Astrocyte of the hippocampus (primary cell): ENCODE measurements at places on chromosomes 2 and 18.
A peak's percentile ranks its signal among the peaks of the same experiment; 100 is the strongest.

DNA sequence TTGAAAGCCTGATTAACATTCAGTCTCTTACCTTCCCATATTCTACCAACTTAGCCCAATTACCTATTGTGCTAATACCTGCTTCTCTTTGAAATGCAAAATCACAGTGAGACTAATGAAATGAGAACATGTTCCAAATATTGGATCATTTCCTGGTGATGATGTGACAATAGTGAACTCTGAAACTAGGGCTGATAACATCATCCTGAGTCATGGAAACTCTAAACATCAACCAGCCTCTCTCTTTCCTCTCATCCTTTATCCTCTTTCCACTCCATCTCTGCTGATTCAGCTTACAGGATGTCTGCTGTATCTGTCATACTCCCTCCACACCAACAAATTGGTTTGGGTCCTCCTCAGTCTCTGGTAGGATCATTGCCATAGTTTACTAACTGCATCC lies 98.8 kb upstream of the NCKAP5 start:
- DNase-seq: no peak

GRCh38 chr2:180573951-180574350 lies 406.5 kb upstream of the UBE2E3 start:
- DNase-seq: peak; percentile 59

- DNase-seq: no peak
These were observed 41.7 kb upstream of the ELOA2 start for GRCh38 chr18:47077111-47077510.

DNA sequence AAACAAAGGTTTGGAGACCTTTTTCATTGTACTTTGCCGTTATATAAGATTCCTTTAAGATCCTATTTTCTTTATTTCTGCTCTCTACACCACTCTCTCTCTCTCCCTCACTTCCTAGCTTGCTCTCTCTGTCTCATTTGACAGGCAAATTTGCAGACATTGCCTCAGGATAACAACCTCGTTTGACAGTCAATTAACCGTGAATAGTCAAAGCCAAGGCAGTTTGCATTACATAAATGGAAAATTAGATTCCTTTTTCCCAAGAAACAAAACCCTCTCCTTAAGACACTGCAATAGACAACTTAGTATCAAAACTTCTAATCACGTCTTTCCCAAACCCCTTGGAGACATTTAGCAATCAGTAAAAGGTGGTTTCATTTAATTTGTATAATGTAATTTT lies 7.4 kb downstream of the SKOR2 start:
- DNase-seq: no peak

DNA sequence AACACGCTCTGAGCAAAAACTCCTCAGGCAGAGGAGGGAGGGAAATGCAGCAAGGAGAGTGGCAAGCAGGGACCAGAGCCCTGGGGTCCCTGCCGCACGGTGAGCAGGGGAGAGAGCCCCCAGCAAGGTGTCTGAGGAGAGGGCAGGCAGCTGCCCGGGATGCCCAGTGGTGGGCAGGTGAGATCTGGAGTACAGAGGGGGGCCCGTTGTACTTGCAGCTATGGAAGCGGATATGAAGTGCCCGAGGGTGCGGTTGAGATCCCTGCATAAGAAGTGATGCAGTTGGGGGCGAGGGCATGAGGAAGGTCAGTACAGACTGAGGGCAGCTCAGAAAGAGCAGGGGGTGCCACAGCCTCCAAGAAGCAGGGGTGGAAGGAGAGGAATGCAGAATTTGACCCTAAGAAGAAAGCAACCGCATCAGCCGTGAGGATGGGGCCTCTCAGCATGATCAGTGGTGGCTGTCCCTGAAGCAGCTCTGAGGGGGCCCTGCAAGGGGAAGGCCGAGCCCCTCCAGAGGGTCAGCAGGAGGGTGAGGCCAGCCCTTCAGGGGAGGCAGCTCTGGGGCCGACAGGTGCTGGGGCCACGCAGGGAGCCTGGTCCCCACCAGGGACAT lies 29.4 kb downstream of the MTERF4 start:
- DNase-seq: no peak

GRCh38 chr2:15059870-15060512 lies 427.5 kb downstream of the LRATD1 start:
- DNase-seq: peak; percentile 23

DNA sequence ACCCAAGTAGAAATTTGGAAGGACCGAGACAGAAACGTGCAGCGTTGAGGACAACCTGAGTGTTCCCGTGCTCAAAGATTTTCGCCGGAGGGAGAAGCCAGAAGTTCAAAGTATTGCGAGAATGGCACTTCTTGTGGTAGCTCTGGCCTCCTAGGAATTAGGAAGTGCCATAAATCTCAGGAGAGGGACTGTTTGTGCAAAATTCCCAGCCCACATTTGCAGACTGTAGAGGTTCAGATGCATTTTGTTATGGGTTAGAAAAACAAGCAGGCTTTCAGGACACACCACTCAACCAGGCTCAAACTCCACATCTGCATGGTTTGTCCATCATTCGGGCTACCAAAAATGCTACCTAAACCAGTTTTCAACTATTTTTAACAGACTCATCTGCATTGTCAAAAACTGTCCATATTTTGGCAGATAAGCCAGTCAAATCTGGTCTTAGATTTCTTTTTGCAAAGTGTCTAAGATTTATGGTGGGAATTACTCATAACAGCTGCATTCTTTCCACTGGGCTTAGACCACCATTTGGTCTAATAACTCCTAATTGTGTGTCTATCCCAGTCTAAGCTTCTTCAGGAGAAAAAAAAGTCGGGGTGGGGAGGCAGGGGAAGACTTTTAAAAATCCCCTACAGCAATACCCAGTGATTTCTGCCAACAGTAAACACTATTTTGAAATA lies 422.9 kb downstream of the ARHGAP15 start:
- peak; percentile 24 for DNase-seq

GRCh38 chr2:182181381-182181780 lies 195.7 kb downstream of the PPP1R1C start:
- no peak for DNase-seq

DNA sequence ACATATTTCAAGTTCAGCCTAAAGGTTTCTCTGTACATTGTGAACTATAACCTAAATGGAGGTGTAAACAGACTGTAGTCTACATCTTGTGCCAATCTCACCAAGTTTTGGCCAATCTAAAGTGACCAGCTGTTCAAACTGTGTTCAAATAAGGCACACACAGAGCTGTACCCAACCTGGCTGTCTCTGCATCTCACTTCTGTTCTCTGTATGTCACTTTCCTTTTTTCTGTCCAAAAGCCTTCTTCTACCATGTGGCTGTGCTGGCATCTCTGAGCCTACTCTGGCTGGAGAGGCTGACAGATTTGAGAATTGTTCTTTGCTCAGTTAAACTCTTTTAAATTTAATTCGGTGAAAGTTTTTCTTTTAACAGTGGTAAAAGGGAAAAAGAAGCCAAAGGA lies 817.9 kb downstream of the SOCS6 start:
- DNase-seq: no peak

DNA sequence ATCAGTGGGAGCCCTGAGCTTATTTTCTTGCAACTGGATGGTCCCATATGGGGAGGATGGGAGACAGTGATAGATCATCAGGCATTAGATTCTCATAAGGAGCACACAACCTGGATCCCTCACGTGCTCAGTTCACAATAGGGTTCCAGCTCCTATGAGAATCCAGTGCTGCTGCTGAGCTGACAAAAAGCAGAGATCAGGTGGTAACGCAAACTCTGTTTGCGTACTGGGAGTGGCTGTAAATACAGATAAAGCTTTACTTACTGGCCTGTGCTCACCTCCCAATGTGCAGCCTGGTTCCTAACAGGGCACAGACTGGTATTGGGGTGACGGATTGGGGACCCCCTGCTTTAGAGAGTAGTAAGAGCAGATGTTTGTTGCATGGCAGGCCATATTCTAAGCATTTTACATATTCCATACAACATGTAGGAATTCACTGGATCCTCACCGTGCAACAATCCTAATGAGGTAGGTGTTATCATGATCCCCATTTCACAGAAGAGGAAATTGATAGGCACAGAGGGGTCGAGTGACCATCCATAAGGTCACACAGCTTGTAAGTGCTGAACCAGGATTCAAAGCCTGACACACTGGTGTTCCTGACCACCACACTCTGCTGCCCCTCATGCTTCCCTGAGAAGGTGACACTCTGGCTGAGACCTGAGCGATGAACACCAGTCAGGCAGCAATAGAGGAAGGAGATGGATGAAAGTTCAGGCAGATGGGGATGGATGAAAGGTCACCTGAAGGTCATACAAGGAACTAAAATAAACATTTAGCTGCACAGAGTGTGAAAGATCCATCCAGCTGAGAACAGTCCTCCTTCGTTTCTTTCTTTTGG lies 15.7 kb upstream of the MAT2A start:
- no peak for DNase-seq

DNA sequence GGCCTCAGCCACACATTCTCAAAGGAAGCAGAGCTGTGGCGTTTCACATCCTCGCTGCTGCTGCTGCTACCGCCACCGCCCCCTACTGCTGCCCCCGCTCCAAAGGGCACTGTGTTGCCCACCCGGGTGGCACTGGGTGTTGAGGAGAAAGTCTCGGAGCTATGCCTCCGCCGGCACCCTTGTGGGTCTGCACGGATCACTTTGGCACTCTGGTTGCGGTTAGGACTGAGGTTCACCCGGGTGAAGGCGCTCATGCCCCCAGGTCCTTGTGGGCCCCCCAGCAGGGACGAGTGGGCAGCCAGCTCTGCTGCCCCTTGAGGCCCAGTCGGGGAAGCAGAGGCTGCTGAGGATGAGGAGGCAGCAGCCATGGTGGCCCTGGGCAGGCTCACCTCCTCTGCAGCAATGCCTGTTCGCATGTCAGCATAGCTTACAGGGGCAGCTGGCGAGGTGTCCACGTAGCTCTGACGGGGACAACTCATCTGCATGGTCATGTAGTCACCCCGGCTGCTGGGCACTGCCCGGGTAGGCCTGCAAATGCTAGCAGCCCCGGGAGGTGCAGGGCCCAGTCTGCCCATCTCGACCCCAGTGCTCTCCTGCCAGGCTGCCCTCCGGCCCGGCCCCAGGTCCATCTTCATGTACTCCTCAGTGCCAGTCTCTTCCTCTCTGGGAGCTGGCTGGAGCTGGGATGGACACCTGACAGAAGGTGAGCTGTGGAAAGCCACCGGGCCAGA lies 4.2 kb downstream of the IRS1 start:
- DNase-seq: peak; percentile 47

DNA sequence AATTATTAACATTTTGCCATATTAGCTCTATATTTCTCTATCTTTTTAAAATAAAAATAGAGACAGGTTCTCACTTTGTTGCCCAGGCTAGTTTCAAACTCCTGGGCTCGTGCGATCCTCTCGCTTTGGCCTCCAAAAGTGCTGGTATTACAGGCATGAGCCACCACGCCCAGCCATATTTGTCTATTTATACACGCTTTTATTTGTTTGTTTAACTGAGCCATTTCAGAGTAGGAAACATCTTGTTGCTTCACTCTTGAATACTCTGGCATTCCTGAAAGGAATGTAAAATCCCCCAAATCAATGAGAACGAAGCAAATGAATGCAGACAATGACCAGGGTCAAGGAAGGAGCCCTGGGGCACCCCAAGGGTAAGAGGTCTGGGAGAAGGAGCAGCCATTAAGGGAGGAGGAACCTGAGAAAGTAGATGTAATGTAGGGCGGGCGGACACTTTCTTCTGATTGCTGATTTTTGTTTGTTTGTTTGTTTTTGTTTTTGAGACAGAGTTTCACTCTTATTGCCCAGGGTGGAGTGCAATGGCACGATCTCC lies 31.7 kb upstream of the RAB1A start:
- no peak for DNase-seq

DNA sequence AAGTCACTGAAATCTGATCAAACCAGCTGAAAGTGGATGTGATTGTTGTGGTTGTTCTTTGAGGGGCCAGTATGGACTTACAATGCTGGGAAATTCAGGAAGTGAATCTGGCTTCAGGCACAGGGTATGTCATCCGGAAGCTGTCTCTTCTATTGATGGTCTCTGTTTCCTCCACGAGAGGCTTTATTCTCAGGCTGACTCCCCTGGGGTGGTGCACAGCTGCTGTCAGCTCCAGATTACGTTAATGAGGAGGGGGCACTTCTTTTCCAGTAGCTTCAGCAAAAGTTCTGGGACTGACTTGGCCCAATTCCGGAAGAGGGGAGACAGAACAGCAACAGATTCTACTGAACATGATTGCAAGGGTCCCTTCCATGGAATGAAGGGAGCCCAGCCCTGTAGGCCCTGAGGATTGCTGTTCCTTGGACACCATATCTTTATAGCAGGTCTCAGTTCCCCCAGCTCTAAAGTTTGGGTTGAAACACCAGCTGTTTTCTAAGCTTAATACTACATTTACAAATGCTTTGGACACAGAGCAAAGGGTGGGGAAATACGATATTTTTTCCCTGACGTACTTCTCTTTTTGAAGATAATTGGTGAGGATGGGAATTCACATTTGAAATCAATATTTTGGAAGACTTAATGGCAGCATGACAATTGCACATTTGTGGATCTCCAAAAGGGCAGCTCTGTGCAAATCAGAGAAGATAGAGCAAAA lies 400.9 kb downstream of the TSN start:
- no peak for DNase-seq

DNA sequence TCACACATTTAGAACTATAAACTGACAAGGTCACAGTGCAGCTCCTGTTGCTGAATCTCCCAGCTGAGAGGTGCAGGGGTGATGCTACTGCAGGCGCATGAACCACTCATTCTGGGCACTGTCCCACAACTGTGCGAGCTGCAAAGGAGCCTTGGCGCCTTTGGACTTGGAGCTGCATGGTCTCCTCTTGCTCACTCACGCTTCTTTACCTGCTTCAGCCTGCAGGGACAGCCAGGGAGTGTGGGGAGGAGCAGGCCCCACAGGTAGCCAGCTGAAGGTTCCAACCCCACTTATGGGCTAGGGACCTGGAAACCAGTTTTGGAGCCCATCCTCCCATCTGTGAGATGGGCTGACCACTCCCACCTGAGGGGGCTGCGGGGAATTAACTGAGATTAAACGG lies 75.0 kb downstream of the UXS1 start:
- DNase-seq: no peak

DNA sequence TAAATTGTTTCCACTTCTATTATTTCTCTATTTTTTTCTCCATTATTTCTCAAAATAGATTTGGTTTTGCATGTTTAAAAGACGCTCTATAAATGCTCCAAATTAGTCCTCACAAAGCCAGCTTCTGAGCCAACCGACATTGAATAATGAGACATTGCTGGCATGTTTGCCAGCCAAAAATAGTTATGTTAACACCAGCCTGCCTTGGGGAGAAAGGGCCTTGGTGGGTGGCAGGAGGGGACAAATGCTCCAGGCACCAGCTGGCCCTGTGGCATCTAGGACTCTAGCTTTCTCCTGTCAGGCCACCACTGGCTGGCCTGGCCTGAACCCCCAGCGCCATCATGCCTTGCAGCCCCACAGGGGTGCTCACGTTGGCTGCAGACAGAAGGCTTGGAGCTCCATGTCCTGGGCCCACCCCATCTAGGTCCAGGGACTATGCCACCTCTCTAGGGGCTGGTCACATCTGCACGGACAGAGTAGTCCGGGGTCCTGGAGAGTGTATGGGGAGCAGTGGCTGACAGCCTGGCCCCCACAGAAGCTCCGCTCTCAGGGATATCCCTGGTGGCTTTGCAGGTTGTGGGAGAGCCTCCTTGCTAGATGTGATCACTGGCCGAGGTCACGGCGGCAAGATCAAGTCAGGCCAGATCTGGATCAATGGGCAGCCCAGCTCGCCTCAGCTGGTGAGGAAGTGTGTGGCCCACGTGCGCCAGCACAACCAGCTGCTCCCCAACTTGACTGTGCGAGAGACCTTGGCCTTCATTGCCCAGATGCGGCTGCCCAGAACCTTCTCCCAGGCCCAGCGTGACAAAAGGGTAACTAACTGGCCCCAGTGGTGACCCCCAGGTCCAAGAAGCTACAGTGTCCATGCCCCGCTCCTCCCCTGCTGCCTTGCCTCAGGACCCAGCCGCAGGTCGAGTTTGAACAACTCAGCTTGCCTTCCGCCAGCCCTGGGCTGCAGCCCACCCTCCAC lies 12.5 kb downstream of the ABCG8 start:
- no peak for DNase-seq
